Small intestine (tissue), 16 donors: ENCODE measurements at places on chromosomes 16 and 17. TPM values are rescaled to one million over a fixed set of nuclear protein-coding genes. Genes with fewer than 3 reads are reported as not detected.
A peak's percentile ranks its signal among the peaks of the same experiment; 100 is the strongest.

DNA sequence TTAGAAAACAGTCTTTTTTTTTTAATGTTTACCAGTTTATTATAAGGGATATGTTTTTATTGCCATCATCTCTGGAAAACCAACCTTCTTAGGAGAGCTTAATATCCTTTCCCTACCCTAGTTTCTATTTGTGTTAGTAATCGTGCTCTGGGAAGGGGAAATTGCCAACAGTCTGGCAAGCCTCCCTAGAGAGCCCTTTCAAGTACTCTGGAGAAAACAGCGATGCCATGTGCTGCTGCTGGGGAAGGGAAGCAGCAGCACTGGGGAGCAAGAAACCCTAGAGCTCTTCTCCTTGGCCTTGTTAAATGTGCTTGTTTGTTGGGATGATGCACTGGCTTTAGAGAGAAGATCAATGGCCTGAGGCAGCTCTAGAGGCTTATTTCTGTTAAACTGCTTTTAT, 10.3 kb downstream of the RETREG3 start:
- H3K27me3 ChIP-seq = no peaks in the 10 kb centered on the region
- no peak overlapping the region for H3K27ac ChIP-seq
- no peaks in the 10 kb centered on the region for H3K4me1 ChIP-seq
- no peak for DNase-seq
- no peaks in the 10 kb centered on the region for H3K36me3 ChIP-seq

The CTRB1 gene
- polyA plus RNA-seq = 0.04 TPM

DNA sequence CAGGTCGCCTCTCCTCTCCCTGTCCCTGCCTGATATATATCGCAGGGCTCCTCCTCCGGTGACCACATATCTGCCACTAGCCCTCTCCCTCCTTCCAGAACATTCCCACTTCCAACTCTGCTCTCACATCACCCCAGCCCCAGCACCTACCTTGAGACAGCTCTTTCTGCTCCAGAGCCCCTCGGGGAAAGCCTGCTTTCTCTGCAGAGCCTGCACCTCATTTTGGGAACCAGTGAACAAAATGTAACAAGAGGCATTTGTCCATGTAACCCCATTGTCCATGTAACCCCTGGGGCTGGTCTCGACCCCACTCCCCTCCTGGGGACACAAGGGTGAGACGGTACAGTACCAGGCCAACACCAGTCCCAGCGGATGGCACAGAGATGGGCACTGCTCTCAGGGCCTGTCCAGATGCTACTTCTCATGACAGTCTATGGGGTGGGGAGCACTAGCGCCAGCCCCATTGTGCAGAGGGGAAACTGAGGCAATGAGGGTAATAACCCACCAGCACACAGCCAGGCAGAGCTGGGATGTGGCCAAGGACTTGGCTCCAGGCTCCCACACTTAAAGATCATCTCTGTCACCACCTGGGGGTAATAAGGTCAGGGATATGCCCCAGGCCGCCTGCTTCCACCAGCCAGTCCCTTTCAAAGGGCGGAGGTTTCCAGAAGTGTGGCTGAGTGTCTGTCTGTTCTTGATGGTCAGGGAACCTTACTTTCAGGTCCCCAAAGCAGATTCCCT, 42.9 kb downstream of the TBC1D16 start:
- peak; percentile 67 for DNase-seq
- H3K27me3 ChIP-seq = no peaks in the 10 kb centered on the region
- peak overlapping the region; percentile 81 for H3K27ac ChIP-seq
- peaks cover 70% of the 10 kb centered on the region for H3K4me1 ChIP-seq
- H3K36me3 ChIP-seq = no peaks in the 10 kb centered on the region

DNA sequence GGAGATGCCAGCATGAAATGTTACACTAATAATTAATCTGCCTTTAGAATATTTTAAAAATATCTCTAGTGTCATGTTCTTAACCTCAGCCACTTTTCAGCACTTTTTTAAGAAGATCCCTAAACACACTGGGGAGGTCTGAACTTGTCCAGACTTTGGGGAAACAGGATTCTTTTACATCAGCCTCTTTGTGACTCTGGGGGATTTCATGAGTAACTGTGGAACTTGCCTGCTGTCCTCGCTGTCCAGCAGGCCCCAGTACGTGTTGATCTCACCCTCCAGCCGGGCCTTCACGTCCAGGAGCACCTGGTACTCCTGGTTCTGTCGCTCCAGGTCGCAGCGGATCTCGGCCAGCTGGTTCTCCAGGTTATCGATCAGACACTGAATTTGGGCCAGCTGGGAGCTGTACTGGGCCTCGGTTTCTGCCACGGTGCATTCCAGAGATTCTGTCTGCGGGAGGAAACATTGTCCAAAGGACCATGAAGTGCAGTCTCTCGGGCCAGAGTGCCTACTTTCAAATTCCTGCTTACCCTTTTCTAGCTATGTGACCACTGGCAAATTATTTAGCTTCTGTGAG, 5.5 kb downstream of the KRT40 start:
- peaks cover 6% of the 10 kb centered on the region for H3K27me3 ChIP-seq
- no peak for DNase-seq
- H3K36me3 ChIP-seq = no peaks in the 10 kb centered on the region

DNA sequence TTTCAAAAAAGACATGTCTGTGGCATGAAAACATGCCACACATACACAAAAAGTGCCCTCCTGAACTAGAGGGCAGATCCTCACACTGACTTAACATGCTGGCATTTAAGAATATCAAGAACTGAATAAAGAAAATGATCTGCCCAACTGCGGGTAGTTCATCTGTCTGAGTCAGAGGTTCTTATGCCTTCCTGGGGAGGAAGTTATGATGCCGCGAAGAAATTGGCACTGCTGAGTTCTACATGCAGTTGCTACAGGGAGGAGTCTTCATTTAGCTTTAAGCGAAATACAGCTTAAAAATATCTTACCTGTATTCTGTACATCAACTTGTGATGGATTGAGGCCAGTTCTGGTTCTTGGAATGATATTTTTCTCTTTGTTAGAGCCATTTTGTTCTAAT, 6.3 kb downstream of the ALDH3A2 start:
- no peaks in the 10 kb centered on the region for H3K27me3 ChIP-seq
- H3K27ac ChIP-seq = no peak overlapping the region
- DNase-seq = no peak
- peaks cover 5% of the 10 kb centered on the region for H3K36me3 ChIP-seq
- H3K4me3 ChIP-seq = no peak overlapping the region

GRCh38 chr17:12691173-12691572, 25.5 kb downstream of the MYOCD start:
- H3K4me3 ChIP-seq = no peak overlapping the region
- H3K27me3 ChIP-seq = no peaks in the 10 kb centered on the region
- no peak overlapping the region for H3K27ac ChIP-seq
- DNase-seq = no peak
- H3K4me1 ChIP-seq = no peaks in the 10 kb centered on the region

The DEXI gene
- 23.7 TPM for polyA plus RNA-seq

DNA sequence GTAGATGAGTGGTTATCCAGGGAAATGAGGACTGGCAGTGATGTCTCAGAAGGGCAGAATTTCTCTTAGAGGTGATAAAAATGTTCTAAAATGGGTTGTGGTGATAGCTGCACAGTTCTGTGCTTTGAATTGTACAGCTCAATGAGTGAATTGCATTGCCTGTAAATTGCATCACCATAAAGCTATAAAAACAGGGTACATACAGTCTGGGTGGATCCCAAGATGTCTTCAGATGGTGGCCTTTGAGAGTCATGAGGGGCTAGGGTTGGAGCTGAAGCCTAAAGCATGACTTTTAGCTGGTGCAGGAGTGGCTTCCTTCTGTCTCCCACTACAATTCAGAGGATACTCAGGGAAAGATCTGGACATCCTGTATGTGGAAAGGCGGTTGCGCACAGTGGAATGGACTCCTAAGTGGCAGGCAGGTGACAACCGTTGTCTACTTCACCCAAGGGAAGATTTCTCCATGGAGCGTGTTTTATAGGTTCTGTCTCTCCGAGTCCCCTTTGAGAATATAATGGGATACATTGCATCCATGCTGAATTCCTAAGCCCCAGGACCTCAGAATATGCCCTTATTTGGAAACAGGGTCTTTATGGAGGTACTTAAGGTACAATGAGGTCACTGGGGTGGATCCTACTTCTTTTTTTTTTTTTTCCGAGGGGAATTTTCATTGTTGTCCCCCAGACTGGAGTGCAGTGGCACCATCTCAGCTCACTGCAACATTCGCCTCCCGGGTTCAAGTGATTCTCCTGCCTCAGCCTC, 1.6 kb upstream of the IL32 start:
- no peak overlapping the region for H3K4me3 ChIP-seq
- peaks cover 7% of the 10 kb centered on the region for H3K4me1 ChIP-seq
- peak overlapping the region; percentile 68 for H3K27ac ChIP-seq
- no peaks in the 10 kb centered on the region for H3K27me3 ChIP-seq

DNA sequence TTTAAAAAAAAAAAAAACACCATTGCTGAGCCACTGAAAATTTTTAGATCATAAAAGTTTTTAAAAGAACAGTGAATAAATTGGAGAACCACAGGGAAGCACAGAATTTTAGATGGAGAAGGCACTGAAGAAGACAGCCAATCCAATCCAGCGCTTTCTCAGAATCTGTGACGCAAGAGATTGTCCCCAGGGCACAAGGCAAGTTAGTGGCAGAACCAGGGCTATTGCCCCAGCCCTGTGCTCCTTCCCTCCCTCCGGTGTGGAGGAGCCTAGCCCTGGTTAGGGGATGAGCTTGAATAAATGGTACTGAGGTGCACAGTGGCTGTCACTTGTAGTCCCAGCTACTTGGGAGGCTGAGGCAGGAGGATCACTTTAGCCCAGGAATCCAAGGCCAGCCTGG, 108.3 kb downstream of the ZNF423 start:
- no peak for DNase-seq
- H3K36me3 ChIP-seq = peaks cover 8% of the 10 kb centered on the region
- H3K4me3 ChIP-seq = no peak overlapping the region
- H3K4me1 ChIP-seq = no peaks in the 10 kb centered on the region
